ENCODE measurements at places on chromosomes 6 and 20. TPM values are rescaled to one million over a fixed set of nuclear protein-coding genes. Genes with fewer than 3 reads are reported as not detected.

Gene SS18L1
- total RNA-seq = 21.5 TPM

Gene TOX2
- 1.2 TPM for total RNA-seq

Gene DCDC2
- total RNA-seq = 7.9 TPM

Gene TRDN
- 2.8 TPM for total RNA-seq

Gene FILIP1
- 10.4 TPM for total RNA-seq

- no peak for DNase-seq
These were observed 13.1 kb upstream of the CDK19 start for GRCh38 chr6:110828396-110828795.

- no peak for DNase-seq
These were observed 24.6 kb downstream of the DLL1 start for GRCh38 chr6:170266061-170266825.

DNA sequence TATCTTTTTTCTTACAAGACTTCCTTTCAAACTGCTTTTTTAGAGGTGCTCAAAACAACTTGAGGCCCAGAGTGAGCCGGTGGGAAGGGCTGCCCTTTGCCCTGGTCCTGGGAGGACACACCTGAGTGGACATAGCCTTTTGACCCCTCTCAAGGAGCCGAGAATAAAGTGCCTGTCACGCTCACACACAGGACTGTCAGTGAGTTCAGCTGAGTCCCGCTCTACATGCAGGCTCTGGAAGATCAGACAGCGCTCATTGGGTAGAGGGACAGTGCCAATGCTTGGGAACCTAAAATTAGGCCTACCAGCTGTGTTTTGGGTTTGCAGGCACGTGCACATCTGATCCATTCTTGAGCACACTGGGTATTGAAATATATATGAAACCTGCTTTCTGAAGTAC lies 387.8 kb downstream of the CD83 start:
- no peak for DNase-seq

DNA sequence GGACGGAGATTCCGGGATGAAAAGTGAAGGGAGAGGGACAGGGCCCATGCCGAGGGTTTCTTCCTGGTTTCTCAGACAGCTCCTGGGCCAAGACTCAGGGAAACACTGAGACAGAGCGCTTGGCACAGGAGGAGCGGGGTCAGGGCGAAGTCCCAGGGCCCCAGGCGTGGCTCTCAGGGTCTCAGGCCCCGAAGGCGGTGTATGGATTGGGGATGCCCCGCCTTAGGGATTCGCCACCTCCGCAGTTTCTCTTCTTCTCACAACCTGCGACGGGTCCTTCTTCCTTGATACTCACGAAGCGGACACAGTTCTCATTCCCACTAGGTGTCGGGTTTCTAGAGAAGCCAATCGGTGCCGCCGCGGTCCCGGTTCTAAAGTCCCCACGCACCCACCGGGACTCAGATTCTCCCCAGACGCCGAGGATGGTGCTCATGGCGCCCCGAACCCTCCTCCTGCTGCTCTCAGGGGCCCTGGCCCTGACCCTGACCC lies 55.0 kb upstream of the HLA-A start:
- DNase-seq = no peak

GRCh38 chr20:36936341-36936740 lies 15.2 kb downstream of the SAMHD1 start:
- no peak for DNase-seq

- DNase-seq = no peak
These were observed at the start of gene CD83 for GRCh38 chr6:14117158-14118090. TSS of gene CD83 (plus strand) at chr6:14117772. CDS start at chr6:14117812, 40 bp downstream.

DNA sequence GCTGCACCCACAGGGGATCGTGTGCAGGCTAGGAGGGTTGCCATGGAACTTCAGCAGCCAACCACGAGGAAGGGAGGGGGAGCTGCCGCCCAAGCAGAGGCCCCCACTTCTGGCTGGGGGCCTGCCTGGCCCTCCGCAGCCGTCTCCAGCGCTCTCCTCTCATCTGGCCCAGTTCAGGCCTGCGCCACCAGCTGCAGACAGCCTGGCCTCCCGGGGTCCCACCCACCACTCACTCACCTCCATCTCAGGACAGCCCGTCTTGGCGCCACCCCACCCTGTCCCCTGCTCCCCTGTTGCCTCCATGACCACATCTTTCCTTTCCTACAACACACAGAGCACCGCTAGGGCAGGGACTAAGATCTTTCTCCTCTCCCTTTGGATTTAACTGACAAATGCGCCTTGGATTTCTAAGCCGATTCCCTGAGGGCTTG lies 98.7 kb downstream of the ANKRD60 start:
- DNase-seq = no peak

DNA sequence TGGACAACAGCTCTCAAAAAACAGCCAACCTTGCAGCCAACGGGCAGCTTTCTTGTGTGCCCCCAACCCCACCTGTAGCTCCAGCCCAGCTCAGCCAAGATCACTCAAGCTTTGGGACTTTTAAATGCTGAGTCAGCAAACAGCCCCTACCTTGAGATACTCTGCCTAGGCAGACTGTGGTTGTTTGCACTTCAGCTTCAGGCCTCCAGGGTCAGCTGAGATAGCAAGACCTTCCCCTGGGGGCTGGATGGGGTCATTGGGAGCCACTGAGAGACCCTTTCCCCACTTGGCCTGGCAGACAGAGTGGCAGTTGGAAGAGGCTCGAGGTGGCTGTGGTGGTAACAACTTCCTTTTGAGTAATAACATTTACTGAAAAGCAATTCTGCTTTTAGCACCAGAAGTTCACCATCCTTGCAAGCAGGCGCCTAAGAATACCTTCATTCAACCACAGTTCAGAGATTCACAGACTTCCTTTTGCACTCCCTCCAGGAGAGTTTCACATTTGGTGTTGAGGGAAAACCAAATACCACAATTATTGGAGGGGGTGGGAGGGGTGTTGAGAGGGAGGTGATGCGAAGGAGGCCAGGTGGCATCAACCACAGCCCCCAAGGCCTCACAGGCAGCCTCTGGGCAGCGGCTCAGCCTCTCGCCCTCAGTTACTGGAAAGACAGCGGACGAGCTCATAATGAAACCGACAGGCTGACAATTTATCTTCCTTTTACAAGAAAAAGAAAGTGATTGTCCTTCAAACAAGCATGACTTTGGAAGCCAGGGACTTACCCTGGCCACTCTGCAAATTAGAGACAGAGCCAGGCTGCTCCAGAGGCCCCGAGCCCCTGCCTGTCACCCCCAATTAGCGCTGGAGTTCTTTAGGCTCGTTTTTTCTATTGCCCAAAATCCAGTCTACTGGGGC lies 148.1 kb downstream of the CEBPB start:
- no peak for DNase-seq

DNA sequence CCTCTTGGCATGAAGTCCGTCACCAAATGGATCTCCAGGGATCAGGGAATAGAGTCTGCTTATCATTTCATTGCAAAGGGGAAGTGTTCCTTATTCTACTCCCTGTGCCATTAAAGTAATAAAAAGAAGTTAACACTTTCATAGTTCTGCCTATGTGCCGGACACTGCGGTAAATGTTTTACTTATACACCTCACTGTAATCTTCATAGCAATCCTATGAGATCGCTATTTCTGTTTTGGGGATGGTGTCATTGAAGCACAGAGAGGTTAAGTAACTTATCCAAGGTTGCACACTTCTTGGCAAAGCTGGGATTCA lies 177.7 kb downstream of the TSHZ2 start:
- no peak for DNase-seq
